Stimulated activated CD8-positive, alpha-beta memory T cell treated with anti-CD3 and anti-CD28 coated beads, Interleukin-15, amount 100 ng/mL, for 1 hour (primary cell): ENCODE measurements at places on chromosomes 5 and 9.

DNA sequence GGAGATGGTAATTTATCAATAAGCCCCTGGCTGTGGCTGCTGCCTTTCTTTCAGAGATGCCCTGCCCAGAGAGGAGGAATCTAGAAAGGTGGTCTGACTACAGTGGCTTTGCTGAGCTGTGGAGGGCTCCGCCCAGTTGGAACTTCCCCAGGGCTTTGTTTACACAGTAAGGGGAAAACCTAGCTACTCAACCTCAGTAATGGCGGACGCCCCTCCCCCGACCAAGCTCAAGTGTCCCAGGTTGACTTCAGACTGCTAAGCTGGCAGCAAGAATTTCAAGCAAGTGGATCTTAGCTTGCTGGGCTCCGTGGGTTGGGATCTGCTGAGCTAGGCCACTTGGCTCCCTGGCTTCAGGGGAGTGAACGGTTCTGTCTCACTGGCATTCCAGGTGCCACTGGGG, 865.4 kb upstream of the ACO1 start:
- DNase-seq = no peak

DNA sequence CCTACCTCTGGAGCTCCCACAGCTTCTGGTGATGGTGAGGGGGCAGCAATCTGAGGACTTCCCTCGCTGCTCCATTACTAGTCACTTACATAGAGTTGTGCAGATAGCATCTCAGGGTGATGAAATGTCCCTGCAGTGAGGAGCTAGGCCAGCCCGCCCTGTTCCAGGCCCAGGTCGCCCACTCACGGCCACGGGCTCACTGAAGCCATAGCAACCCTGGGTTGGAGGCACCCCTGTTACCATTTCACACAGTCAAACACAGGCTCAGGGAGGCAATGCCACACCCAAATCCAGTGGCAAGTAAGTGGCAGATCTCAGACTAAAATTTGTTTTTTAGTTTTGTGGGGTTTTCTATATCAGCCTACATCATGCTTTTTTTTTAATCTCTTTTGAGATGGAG, 19.6 kb downstream of the SH2D3C start:
- no peak for DNase-seq

DNA sequence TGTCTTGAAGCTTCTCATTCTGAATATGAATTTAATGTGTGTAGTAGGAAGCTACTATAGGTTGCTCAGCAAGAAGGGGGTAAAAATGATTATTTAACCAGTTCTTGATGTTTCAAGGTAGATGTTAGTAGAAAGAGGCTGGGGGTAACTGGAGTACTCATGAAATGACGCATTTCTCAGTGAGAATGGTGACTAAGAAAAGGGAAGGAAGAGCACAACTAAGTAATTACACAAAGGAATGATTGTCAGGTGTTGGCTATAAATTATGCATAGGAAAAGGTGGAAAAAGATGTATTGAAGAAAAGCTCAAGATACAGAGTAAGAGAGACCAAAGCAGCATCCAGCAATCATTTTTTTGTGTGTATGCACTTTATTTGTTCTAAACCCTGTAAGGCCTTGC, 1.4 kb upstream of the PSIP1 start:
- DNase-seq = no peak

DNA sequence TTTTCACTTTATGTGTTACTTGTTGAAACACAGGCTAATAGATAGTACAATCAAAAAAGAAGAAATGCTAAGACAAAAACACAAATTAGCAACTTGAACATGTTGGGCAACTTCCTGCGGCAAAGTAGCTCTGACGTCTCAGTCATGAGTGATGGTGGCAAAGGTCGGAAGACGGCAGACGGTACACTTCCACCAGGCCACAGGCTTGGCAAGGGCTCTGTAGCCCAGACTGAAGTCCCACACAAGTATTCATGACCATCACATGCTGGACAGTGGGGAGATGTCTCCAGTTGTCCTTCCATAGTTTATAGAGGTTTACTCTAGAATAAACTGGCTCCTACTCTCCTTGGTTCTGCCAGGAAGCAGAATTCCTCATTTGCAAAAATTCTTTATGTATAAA, 831.3 kb downstream of the MTRR start:
- DNase-seq = no peak

DNA sequence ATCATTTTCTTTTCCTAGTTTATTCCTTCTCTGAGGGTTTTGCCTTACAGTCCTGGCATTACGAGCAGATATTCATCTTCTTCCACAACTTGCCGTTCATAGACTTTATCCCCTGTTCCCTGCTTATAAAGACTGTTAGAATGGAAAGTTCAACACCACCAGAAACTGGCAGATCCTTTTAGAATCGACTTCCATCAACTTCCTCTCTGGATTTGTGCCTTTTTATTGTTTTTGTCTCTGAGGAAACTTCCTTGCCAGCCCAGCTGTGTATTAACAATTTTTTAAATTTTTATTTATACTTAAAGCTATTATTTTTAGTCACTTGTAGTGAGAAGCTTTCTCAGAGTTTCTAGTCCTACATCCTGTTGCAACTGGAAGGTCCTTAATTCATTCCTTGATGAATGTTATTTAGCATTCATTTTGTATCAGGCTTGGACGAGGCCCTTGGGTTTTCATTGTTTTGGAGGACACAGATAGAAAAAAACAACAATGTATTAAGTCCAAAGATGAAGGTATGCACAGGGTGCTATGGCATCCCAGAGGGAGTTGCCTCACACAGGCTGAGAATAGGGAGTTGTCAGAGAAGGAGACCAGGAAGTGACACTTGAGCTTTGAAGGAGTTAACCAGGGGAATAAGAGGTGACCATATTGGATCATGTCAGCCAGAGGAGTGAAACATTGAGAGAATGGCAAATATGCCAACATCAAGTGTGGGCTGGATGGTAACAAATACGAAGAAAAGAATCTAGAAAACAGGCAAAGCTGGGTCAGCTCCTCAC, 81.3 kb downstream of the ADAMTSL1 start:
- DNase-seq = no peak

- no peak for DNase-seq
These were observed 777.4 kb upstream of the CHD1 start for GRCh38 chr5:99706160-99706559.

DNA sequence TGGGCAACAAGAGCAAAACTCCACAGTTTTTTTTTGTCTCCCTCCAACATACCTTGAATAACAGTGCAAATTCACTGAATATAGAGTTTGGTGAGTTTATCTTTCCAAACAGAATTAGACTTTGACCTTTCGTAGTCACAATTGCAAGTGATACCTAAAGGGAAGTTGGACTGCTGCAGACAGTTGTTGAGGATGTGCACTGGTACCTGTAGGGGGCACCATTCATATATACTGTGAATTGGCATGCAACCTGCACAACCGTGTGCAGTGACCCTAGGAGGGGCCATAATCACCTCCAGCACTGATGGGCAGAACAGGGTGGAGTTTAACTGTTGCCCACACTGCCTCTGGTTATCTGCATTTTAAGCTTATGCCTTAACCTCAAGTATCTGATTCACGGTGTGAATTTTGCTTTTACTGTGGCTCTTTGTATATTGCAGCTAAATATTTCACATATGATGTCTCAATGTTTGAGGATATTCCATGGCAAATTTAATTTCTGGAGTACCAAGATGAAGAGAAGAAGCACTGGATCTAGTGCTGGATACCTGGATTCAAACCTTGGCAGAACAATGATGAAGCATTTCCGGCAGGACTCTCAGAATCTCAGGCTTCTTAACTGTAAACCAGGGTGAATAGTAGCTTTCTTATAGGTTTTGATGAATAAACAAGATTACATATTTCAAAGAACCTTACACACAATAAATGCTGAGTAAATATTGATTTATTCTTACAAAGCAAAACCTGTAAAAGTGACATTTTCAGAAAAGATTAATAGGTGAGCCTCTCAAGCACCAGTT, 144.3 kb downstream of the ACTBL2 start:
- no peak for DNase-seq

- no peak for DNase-seq
These were observed 998 bp downstream of the SRP19 start for GRCh38 chr5:112862085-112862484.

DNA sequence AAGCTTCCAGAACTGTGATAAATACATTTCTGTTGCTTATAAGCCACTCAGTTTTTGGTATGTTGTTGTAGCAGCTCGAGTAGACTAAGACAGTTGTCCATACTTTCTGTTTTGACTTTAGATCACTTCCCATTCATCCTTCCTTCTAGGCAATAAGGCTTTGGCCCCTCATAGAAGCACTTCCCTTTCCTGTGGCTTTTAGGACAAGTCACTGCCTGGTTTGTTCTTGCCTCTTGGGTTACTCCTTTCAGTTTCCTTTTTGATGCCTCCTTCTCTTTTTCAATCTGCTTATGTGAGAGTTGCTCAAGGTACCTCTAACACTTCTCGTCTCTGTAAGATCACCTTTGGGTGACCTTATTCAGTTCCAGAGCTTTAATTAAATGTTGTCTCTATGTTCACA, 72.4 kb upstream of the NTRK2 start:
- no peak for DNase-seq

- no peak for DNase-seq
These were observed 46.2 kb downstream of the WNK2 start for GRCh38 chr9:93230185-93230584.

DNA sequence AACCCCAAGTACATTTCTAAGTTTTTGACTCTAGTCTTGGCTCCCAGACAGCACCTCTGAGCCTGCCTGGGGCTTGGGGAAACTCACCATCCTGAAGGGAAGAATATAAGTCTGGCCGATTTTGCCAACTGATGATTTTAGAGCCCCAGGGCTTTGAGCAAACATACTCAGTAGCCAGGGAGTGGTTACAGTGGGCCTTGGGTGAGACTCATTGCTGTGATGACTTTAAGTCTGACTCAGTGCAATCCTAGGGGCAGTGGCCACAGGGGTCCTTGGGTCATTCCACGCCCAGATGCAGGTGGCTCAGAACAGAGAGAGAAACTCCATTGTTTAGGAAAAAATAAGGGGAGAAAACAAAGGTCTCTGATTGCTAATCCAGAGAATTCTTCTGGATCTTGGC, 312.0 kb upstream of the EDIL3 start:
- DNase-seq = no peak

GRCh38 chr9:125805586-125805985, 58.4 kb downstream of the PBX3 start:
- DNase-seq = no peak

DNA sequence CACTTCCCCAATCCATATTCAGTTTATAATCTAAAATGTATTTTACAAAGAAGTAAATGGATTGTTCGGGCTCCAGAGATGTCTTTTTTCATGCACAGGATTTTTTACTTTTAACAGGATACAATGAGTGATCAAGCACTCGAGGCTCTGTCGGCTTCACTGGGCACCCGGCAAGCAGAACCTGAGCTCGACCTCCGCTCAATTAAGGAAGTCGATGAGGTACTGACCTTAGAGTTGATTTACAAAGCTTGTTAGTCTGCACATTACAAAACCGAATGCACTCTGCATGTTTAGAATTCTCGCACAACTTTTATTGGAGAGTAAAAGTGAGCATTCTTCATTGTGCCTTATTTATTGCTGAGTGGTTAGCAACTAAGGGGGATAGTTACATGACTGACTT, 65.2 kb downstream of the ERAP1 start:
- no peak for DNase-seq

GRCh38 chr9:77544546-77544945, 103.6 kb downstream of the GNA14 start:
- DNase-seq = no peak

- DNase-seq = no peak
These were observed 122.0 kb downstream of the PAPPA start for GRCh38 chr9:116275418-116276195.

GRCh38 chr9:14899815-14900193, 10.4 kb downstream of the FREM1 start:
- no peak for DNase-seq

GRCh38 chr5:40615586-40616170, 64.0 kb upstream of the PTGER4 start:
- DNase-seq = no peak

GRCh38 chr9:114928136-114928535, 2.3 kb downstream of the TNFSF8 start:
- no peak for DNase-seq

GRCh38 chr9:95484225-95484624, 32.5 kb downstream of the PTCH1 start:
- DNase-seq = no peak

DNA sequence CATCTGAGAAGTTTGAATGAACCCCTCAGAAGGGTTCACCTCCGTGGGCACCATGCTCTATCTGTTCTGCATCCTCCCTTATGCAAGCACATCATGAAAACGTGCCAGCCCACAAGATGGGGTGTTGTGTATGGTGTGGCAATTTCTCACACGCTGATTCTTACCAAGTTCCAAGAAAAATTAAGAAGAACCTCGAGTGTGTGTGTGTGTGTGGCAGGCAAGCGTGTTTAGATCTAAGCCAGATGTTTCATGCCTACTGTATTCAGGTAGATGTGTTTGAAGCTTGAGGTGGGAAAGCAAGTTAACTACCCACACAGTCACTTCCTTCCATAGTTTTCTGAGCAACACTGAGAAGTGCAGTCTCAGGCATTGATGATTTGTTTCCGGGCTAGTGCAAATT, 77.7 kb upstream of the GNA14 start:
- no peak for DNase-seq

GRCh38 chr5:143201589-143201988, 201.9 kb downstream of the NR3C1 start:
- DNase-seq = no peak

DNA sequence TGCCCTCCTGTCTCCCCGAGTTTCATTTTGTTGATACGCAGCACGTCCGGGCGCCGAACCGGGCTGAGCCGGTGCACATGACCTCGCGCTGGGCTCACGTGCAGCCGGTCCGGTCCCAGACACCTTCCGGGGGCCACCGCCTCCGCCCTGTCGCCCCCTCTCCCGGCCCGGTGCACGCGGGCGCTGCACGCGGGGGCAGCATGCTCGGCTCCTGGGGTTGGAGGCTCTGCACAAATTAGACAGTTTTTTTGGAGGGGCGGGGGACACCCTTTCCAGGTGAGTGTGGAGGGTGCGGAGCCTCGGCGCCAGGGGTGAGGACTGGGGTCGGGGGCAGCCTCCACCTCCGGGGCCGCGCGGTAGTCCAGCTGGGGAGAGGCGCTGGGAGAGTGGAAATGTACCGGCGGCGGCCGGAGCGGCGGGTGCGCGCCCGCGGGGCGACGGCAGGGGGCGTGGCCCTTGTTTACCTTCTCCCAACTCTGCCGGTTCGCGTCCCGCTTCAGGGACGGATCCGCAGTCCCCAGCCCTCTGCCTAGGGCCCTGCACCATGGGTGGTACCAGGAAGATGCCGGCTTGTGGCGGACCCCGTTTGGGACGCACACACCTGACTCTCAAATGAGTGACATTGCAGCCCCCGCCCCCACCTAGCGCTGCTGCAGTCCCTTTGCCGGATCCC, 1.1 kb downstream of the JADE2 start:
- DNase-seq = peak; percentile 32

- DNase-seq = no peak
These were observed 16.2 kb downstream of the CLINT1 start for GRCh38 chr5:157842787-157843186.

DNA sequence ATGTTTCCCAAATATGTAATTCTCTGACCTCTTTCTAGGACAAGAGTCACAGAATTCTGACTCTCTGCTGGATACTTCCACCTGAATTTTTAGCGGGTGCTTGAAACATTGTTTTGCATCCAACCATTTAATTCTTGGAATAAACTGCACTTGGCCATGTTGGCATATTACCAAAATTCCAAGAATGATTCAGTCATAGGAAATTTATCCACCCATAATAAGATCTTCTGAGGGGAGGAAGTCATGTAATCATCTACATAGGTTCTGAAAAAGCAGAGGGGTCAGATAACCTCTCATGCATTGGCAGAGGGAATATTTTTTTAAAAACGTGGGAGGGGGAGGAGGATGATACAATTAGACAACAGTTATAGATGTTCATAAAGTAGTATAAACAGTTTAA, 156.9 kb downstream of the PAM start:
- DNase-seq = no peak

- no peak for DNase-seq
These were observed 13.2 kb upstream of the ZBTB43 start for GRCh38 chr9:126791406-126792230.
